ENCODE measurements at places on chromosomes 7 and 10.

GRCh38 chr10:117268258-117268657 lies 27.3 kb downstream of the SLC18A2 start:
- DNase-seq, result no peak

- DNase-seq, result no peak
Measured at GRCh38 chr7:50660040-50660829, 95.0 kb upstream of the DDC start.

GRCh38 chr10:116742367-116743265 lies at the start of gene HSPA12A:
HSPA12A (minus strand) TSS chr10:116742566; CDS start chr10:116742469, 97 bp downstream.
- DNase-seq, result no peak

- no peak for DNase-seq
Measured at GRCh38 chr10:59852670-59853069, 53.7 kb downstream of the CCDC6 start.

- DNase-seq, result no peak
Measured at GRCh38 chr7:138684340-138684739, 16.8 kb downstream of the SVOPL start.

DNA sequence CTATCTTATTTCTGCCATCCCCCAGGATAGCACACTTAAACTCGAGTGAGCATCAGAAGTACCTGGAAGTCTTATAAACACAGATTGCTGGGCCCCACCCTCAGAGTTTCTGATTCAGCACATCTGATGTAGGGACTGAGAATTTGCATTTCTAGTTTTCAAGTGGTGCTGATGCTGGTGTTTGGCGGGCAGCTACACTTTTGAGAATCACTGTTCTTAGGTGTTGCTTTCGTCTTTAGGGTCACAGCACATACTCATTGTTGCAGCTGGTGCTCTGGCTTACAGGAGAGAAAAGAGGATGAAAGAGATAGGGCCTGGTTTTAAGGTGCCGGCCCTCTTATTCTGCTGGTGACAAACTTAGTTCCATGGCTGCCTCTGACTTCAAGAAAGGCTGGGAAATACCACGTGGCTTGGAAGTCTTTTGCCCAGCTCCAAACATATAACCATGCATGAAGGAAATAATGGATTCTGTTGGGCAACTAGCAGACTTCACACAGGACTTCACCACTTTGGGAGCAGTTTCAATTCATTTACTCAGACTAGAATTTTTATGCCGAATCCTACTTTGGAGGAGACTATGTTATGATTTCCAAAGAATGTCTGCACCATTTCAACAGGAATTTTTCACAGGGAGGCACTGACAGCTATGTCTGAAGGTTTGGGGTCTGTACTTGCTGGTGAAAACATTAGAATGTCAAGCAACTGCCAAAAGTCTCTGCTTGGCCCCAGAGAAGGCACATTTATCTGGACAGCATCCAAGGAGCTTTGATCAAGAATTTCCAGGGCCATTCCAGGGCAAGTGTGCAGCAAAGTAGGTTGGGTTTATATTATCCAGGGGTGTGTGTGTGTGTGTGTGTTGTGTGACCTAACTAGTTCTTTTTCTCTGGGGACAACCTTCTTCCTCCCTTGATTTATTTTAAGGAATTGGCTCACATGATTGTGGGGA lies 6.9 kb upstream of the MINDY4 start:
- DNase-seq, result peak; percentile 75

DNA sequence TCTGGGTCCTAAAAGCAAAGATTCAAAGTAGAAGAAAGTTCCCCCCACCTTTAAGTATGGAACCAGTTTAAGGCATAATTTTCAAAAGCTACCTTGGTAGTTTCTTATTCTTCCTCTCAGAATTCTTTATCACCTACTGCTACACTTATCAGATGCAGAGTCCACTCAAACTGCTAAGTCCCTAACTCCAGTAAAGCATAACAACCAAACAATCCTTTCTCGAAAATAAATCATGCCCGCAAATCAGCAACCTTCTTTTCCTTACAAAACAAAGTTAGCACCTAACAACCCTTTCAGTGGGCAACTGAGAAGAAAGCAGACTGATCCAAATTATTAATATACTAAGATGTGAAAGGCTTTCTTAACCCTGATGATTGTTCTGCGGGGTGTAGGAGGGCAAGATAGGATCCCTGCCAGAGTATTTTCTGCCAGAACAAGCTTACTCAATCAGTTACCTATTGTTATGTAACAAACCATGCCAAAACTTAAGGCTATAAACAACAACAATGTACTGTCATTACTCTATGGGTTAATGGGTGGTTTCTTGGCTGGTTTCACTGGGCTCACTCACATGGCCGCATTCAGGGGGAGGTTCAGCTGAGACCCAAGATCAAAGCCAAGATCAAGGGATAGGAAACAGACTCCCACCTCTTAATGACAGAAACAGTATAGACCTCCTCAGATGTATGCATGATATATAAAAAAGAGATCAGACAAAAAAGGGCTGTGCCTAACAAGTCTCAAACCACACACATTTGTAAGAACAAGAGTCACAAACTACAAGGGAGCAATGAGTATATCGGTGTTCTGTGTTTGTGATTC lies 42.0 kb downstream of the CCDC6 start:
- DNase-seq, result no peak

DNA sequence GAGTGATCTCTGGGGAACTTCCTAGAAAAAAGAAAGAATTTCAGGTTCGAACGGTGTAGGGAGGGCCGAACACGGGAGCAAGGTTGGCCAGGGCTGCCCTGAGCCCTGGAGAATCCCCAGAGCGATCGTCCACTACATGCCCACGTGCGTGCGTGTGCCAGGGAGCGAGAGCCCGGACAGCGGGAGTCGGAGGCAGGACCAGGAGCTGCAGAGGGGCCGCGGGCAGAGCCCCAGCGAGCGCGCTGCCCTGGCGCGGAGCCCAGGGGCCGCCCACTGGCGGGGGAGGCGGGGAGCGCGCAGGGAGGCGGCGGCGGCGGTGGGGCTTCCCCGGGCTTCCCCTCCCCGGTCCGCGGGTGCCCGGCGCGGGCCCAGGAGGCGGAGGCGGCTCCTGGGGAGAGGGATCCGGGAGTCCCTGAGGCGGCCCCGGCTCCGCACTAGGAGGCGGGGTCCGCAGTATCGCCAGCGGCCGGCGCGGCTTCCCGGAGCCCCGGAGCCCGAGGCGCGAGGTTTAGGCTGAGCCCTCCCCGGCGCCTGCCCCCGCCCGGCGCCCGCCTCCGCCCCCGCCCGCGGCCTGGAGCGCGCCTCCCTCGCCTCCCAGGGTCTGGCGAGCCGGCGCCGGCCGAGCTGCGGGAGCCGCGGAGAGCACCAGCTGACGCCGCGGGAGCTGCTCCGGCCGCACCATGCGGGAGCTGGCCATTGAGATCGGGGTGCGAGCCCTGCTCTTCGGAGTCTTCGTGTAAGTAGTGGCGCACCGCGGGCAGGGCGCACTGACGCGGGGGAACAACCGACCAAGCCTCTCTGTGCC lies at the start of gene PLPP4:
PLPP4 (plus strand) TSS at position 602 of the 805 bp plus-strand sequence; CDS start at position 681, 79 bp downstream.
- no peak for DNase-seq

- DNase-seq, result no peak
Measured at GRCh38 chr10:20806487-20806886, 90.6 kb downstream of the NEBL start.
